ENCODE measurements at places on chromosomes 1 and 21. TPM values are rescaled to one million over a fixed set of nuclear protein-coding genes. Genes with fewer than 3 reads are reported as not detected.

The LCA5L gene
- total RNA-seq = not detected

The MPZL1 gene
- total RNA-seq = 15.3 TPM

The SPATC1L gene
- total RNA-seq = 5.0 TPM

The EFNA1 gene
- total RNA-seq = not detected

GRCh38 chr1:117613969-117614729 lies 8.3 kb downstream of the TENT5C start:
- peak overlapping the region; percentile 92 for H3K4me3 ChIP-seq
- H3K27ac ChIP-seq = peak overlapping the region; percentile 95
- no peak for DNase-seq

DNA sequence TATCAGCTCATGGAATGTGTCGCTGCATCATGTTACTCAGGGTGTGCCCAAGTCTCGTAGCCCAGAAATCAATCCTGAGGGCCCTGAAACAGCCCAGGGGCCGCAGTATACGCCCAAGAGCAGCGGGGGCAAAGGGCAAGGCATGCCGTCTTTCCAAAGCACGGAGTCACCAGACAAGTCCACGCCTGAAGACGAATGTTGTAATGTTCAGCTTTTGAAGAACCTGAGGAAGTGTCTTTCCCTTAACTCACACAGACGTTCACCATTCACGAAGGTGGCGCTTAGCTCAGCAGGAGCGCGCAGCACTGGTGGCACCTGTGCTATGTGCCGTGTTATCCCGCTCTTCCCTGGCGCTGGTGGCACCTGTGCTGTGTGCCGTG lies 18.8 kb upstream of the PWP2 start:
- peak overlapping the region; percentile 95 for H3K27ac ChIP-seq
- H3K36me3 ChIP-seq = peaks cover 35% of the 10 kb centered on the region
- DNase-seq = no peak
- no peaks in the 10 kb centered on the region for H3K27me3 ChIP-seq
- H3K4me1 ChIP-seq = peaks cover 70% of the 10 kb centered on the region

GRCh38 chr1:77673030-77673429 lies 9.4 kb downstream of the ZZZ3 start:
- H3K27me3 ChIP-seq = no peaks in the 10 kb centered on the region
- peak overlapping the region; percentile 22 for H3K4me3 ChIP-seq
- DNase-seq = no peak
- no peaks in the 10 kb centered on the region for H3K36me3 ChIP-seq
- H3K27ac ChIP-seq = peak overlapping the region; percentile 35

DNA sequence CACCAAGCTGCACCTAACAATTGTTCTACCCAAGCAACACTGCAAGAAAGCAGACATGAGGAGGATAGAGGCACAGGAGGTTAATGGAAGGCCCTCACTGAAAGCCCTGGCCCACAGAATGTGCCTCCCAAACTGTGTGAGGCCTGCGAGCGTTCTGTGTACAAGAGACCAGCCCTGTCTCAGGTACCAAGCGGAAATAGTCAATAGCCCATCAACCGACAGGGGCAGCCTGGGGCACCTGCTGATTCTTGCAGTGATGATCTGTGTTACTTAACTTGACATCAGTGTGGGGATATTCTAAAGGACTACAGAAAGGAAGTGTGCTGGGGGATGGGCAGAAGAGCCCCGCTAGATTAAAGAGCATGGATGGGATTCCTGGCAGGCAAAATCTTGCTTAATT lies 392.4 kb downstream of the KCNH1 start:
- DNase-seq = no peak
- no peaks in the 10 kb centered on the region for H3K36me3 ChIP-seq
- H3K4me1 ChIP-seq = no peaks in the 10 kb centered on the region
- no peak overlapping the region for H3K4me3 ChIP-seq
- H3K27me3 ChIP-seq = peaks cover 26% of the 10 kb centered on the region

- no peaks in the 10 kb centered on the region for H3K4me1 ChIP-seq
- no peak overlapping the region for H3K27ac ChIP-seq
- H3K27me3 ChIP-seq = peaks cover 3% of the 10 kb centered on the region
- H3K36me3 ChIP-seq = no peaks in the 10 kb centered on the region
Measured at GRCh38 chr1:21594935-21595897, 73.9 kb downstream of the RAP1GAP start.

DNA sequence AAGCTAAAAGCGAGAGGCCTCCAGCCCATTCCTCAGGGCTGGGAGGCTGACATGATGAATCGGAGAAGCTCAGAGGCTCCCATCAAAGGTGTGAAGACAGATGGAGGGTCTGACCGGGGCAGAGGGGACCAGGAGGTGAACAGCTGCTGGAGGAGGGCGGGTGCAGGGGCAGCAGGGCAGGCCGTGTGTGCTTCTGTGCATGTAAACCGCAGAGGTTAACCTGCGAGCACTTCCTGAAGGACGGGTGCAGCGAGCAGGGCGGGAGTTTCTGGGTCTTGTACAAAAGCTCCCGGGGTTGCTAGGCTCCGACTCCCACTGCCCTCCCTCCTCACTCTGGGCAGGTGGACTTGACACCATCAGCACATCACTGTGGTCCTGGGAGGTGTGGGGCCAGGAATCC lies 75.2 kb downstream of the PAX7 start:
- no peak for DNase-seq
- H3K4me1 ChIP-seq = no peaks in the 10 kb centered on the region
- no peak overlapping the region for H3K27ac ChIP-seq
- H3K27me3 ChIP-seq = peaks cover 18% of the 10 kb centered on the region
- H3K4me3 ChIP-seq = no peak overlapping the region

DNA sequence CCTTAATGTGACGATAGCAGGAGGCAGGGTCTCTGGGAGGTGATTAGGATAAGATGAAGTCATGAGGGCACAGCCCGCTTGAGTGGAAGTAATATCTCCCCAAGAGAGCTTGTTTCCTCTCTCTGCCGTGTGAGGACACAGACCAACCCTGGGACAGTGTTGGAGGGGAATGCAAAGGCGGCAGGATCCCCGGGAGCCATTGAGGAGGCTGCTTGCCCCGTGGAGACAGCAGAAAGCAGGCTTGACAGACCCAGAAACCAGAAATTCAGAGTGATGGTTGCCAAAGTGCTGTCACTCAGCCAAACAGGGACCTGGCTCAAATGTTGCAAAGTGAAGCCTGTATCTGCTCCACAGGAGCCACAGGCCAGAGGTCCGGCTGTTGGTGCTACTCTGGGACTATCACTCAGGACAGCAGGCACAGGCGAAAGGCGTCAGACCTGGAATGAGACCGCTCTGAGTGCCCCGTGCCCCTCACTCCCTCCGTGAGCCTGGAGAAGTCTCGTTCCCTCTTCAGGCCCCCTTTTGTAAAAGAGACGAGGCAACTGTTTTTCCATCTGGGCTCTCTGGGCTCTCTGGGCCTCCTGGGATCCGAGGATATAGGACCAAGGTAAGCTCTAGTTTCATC lies 96.6 kb upstream of the VANGL1 start:
- no peak for DNase-seq
- H3K27me3 ChIP-seq = peaks cover 7% of the 10 kb centered on the region
- no peak overlapping the region for H3K27ac ChIP-seq
- no peak overlapping the region for H3K4me3 ChIP-seq
- no peaks in the 10 kb centered on the region for H3K4me1 ChIP-seq
- no peaks in the 10 kb centered on the region for H3K36me3 ChIP-seq

- DNase-seq = no peak
- peak overlapping the region; percentile 75 for H3K4me3 ChIP-seq
- H3K27me3 ChIP-seq = no peaks in the 10 kb centered on the region
- H3K36me3 ChIP-seq = no peaks in the 10 kb centered on the region
Measured at GRCh38 chr1:241640867-241641622, 876 bp upstream of the CHML start.
